ENCODE measurements at places on chromosomes 7 and 10. TPM values are rescaled to one million over a fixed set of nuclear protein-coding genes. Genes with fewer than 3 reads are reported as not detected.

CUL2 gene
- polyA plus RNA-seq: 22.5 TPM

DLX6 gene
- not detected for polyA plus RNA-seq

NRAP gene
- not detected for polyA plus RNA-seq

SMIM30 gene
- 56.3 TPM for polyA plus RNA-seq

DNA sequence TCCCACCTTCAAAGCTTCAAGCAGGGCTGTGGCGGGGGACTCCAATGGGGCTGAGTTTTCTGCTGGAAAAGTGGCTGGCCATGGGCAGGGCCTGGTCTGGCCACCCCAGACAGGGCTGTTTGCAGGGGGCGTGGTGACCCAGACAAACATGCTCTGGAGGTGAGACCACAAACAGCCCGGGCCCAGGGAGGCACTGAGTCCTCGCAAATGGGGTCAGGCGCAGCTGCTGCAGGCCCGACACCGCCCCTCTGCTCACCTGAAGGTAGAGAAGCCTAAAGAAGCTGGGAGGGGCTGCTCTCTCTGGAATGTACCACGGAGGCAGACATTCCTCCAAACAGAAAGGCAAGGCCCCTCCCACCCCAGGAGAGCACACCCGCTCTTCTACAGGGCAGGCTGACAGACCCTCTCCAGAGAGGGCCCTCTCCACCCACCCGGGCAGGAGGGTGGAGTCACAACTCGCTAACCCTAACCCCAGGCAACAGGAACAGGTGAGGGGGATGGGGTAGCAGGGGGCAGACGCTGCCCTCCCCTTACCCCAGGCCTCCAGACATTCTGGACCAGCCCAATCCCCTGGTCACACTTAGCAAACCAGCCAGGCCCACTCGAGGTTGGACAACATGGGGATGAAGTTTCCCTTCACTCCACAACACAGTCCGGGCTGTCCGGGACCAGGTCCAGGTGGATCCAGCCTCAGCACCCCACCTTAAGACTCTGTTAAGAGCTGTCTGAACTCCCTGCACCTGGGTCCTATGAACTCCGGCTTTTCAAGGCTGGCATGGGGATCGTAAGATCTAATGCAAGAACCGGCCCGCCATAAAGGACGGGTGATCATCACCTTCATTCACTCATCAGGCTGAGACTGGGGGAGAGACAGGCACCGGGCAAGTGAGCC lies 32.3 kb downstream of the OAT start:
- no peak for DNase-seq

DNA sequence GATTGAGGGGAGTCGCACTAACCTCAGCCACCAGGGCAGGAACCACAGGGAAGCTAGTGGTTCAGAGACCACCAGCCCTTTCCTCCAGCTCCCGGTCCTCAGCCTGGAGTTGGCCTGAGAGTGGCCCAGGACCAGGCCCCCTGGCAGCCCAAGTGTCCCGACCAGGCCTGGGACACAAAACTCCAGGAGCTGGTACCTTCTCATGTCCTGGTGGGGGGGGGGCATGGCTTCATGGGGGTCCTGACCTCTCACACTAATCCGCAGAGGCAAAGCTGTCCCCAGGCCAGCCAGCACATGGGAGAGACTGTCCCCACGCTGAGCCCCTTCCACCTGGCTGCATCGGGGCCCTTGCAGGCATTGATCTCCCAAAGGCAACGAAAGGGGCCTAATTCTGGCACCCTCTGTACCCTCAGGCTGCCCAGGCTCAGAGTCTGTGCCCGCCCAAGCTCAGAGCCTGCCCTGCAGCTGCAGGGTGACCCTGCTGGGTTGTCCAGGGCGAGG lies 28.2 kb downstream of the GPRIN2 start:
- H3K4me3 ChIP-seq: no peak overlapping the region
- no peak for DNase-seq
- H3K36me3 ChIP-seq: no peaks in the 10 kb centered on the region
- H3K27me3 ChIP-seq: no peaks in the 10 kb centered on the region
- no peak overlapping the region for H3K27ac ChIP-seq

MYH16 gene
- polyA plus RNA-seq: not detected

DNA sequence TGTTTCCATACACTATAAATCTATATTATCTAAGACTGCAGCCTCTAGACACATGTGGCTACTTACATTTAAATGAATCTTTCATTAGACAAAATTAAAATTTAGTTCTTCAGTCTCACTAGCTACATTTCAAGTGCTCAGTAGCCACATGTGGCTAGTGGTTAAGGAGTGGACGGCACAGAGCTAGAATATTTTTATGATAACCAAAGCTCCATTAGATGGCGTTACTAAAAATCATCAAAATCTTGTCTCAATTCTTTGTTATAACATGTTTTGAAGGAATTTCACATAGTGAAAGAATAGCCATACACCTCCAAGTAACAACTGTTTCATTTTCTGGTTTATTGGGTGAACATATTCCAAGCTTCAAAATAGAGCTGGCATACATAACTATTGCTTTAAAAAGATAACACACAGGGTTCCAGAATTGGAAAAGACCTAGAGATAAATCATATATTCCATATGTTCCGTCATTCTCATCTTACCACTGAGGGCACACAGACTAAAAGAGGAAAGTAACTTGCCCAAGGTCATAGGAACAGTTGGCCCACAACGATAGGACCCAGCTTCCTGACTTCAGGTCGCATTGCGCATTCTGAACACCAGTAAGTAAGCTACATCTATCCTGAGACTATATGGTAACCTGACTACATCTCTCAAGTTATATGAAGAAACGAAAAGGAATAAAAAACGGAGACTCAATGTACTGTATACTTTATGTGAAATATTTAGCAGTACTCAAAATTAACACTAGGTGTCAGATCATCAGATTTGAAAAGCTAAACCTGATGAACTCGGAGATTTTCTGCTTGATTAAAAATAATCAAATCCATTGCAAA lies 66.6 kb downstream of the CAV1 start:
- peaks cover 26% of the 10 kb centered on the region for H3K27me3 ChIP-seq
- DNase-seq: no peak
- no peaks in the 10 kb centered on the region for H3K36me3 ChIP-seq

- no peak overlapping the region for H3K27ac ChIP-seq
- H3K27me3 ChIP-seq: peaks cover 1% of the 10 kb centered on the region
- no peak overlapping the region for H3K4me3 ChIP-seq
- no peaks in the 10 kb centered on the region for H3K4me1 ChIP-seq
- DNase-seq: no peak
- H3K36me3 ChIP-seq: no peaks in the 10 kb centered on the region
These were observed 190.1 kb upstream of the SLC26A5 start for GRCh38 chr7:103636153-103636552.

- no peak overlapping the region for H3K4me3 ChIP-seq
- no peak overlapping the region for H3K27ac ChIP-seq
- DNase-seq: no peak
- H3K27me3 ChIP-seq: no peaks in the 10 kb centered on the region
- H3K4me1 ChIP-seq: peaks cover 14% of the 10 kb centered on the region
These were observed 10.8 kb downstream of the SLF2 start for GRCh38 chr10:100923580-100923979.

DNA sequence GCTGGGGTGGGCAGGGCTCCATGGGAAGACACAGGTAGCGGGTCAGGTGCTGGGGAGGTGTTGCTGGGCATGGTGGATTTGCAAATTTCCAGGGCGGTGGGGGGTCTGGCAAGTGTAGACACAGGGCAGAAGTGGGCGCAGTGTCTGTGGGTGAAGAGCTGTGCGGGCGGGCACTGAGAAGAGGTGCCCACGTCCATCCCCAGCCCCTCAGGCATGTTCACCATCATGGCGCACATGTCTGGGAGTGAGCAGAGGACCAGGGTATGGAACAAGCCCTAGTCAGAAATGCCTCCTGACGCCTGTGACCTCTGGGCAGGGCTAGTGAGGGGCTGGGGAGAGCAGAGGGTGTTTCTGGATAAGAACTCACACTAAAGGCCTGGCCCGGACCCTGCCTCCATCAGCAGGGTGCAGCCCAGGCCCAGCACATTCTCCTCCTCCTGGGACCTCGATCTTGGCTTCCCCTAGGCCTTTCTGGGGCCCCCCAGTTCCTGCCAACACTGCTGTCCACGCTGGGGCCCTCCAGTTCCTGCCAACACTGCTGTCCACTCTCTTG lies 612.9 kb downstream of the PTPRN2 start:
- no peak for DNase-seq
- peaks cover 17% of the 10 kb centered on the region for H3K36me3 ChIP-seq

PON1 gene
- not detected for polyA plus RNA-seq

DNA sequence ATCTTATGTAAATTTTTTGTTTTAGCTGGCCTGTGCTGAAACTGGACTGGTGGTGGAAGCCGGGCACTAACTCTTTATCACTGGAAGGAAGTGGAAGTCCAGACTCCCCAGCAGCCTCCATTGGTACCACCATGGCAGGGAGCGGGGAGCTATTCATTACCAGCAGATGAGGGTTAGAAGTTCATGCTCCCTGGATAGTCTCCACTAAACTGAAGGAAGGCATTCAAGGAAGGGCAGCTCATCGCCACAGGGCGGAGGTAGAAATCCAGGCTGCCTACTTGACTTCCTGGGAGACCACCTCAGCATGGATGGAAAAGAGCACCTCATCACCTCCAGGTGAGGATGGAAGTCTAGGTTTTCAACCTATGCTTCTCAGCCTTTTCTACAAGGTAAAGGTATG lies 130.9 kb downstream of the SLC16A9 start:
- no peak overlapping the region for H3K27ac ChIP-seq
- peaks cover 13% of the 10 kb centered on the region for H3K27me3 ChIP-seq
- DNase-seq: no peak
- no peaks in the 10 kb centered on the region for H3K36me3 ChIP-seq
- H3K4me1 ChIP-seq: no peaks in the 10 kb centered on the region

GRCh38 chr7:142385491-142386340 lies 127.9 kb upstream of the PRSS58 start:
- peak; percentile 33 for DNase-seq
- H3K27me3 ChIP-seq: no peaks in the 10 kb centered on the region
- H3K36me3 ChIP-seq: no peaks in the 10 kb centered on the region

EGR2 gene
- 0.07 TPM for polyA plus RNA-seq

DNA sequence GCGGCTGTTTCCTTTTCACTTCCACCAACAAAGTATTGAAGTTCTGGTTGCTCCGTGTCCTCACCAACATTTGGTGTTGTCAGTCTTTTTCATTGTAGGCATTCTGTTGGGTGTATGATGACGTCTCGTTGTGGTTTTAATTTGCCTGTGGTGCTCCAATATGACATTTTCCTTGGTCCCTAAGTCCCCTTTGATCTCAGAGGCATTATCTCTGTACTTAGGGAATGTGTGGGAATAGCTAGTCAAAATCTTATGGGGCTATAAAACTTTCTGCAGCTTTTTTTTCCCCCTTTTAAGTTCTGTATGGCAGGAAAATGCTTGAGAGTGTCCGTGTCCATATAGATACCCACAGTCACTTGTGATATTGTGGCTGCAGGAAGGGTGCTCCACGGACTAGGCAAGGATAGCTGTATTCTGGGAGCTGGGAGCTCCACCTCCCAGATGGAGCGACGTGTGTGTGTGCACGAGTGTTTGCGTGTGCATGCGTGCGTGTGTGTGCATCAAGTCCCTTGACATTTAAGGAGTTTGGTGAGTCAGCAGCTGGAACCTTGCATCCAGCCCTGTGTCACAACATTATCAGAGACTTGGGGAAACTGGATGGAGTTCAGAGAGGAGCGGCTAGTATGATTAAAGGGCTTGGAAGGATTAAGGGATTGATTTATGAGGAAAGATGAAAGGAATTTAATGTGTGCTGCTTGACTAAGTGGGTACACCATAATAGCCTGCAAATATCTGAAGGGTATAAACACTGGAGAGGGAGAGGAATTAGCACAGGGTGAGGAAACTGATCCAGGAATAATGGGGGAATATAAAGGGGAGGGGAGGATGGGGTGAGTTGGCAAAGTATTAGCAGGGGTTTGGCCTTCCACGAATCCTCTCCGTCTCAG lies 66.8 kb downstream of the LRMDA start:
- no peak overlapping the region for H3K27ac ChIP-seq
- H3K27me3 ChIP-seq: no peaks in the 10 kb centered on the region
- H3K4me3 ChIP-seq: no peak overlapping the region

DNA sequence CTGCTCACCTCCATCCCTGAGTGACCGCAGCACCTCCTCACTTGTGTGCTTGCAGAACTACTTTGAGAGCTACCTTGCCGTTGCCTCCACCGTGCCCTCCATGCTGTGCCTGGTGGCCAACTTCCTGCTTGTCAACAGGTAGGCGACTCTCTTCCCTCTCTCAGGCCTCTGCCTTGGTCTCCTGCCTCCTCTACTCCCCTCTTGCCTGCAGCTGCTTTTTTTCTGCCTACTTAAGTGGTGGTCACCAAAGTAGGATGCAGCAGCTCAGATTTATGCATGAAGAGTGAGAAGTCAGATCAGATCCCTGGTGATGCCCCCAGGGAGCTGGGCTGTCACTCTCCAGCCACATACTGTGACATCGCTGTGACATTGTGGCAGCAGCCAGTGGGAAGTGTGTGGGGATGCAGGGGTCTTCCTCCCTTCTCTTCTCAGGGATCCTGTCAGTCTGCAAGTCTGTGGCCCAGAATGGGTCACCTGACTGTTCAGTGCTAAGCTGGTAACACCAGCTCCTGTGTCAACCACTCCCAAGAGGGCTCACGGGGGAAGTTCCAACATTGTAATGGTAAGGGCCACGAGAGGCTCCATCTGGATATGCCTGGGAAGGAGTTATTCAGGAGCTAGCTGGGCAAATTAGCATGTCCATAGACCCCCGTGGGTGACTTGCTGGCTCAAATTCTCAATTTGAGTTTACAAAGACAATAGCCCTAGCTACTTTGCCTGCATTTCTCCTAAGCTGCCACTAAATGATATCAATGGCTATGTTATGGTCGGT lies 25.3 kb downstream of the SLC29A3 start:
- no peaks in the 10 kb centered on the region for H3K36me3 ChIP-seq
- no peaks in the 10 kb centered on the region for H3K27me3 ChIP-seq
- H3K4me3 ChIP-seq: no peak overlapping the region
- no peak for DNase-seq
- no peak overlapping the region for H3K27ac ChIP-seq
- no peaks in the 10 kb centered on the region for H3K4me1 ChIP-seq

DNA sequence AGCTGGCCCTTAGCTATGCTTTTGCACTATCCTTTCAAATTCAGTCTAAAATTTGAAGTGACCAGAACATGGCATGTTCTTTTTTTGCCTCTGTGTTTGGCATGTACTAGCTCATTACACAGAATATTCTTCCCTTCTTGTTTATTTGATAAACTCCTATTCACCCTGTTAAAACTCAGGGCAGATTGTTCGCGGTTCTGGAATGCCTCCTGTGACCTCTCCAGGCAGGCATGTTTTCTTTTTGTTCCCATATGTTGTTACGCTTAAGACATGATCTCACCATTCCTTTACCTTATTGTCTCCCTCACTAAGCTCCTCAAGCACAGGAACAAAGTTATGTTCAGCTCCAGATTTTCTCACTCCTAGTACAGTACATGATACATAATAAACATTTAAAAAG lies 181.7 kb downstream of the CCSER2 start:
- no peaks in the 10 kb centered on the region for H3K27me3 ChIP-seq
- H3K4me1 ChIP-seq: no peaks in the 10 kb centered on the region
- H3K27ac ChIP-seq: no peak overlapping the region
- H3K36me3 ChIP-seq: peaks cover 6% of the 10 kb centered on the region
- no peak for DNase-seq
- H3K4me3 ChIP-seq: no peak overlapping the region

DNA sequence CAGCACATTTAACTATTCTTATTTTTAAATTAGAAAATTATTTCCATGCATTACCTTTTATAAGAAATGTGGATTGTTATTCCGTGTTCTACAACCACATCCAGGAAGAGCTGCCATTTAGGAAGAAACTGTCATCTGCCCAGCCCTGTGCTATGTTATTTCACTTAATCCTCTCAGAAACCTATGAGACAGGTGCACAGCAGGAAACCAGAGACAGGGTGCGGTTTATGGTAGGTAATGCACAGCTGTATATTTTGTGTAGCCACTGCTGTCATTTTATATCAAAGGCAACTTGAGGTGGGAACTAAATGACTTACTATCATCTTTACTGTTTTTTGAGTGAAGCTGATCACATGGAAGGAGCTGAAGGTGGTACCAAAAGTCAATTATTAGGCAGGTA lies 232.3 kb downstream of the MAGI2 start:
- H3K36me3 ChIP-seq: no peaks in the 10 kb centered on the region
- H3K4me1 ChIP-seq: no peaks in the 10 kb centered on the region
- no peak overlapping the region for H3K27ac ChIP-seq

CCDC172 gene
- polyA plus RNA-seq: not detected

Data from naive thymus-derived CD8-positive, alpha-beta T cell (primary cell).